ENCODE measurements at places on chromosomes 16 and 17.

- no peak for DNase-seq
Observed at GRCh38 chr17:79002796-79003593, 6.6 kb downstream of the CANT1 start.

DNA sequence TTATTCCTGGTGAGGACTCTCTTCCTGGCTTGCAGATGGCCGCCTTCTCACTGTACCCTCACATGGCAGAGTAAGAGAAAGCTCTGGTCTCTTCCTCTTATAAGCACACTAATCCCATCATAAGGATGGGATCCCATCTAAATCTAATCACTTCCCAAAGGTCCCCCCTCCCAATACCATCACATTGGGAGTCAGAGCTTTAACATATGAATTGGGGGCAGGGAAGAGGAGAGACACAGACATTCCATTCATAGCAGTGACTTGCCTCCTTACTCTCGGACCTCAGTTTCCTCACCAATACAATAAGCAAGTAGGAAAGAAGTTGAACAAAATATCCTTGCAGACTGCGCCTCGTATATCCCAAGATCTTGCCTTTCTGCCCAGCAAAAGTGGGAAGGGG, 1.7 kb downstream of the CLEC19A start:
- DNase-seq, result no peak

DNA sequence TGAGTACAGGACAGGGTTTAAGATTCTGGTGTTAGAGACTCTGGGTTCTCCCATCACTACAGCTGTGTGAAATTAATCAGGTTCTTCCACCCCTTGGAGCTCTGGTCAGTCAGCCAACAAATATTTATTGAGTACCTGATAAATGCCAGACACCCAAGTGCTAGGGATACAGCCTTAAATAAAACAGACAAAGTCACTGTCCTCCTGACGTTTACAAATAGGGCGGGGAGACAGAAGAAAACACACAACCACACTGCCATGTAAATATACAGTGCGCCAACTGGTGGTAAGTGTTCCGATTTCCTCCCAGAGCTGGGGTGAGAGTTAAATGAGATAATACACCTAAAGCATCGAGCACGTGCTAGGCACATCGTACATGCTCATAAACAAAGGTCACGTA, 121.0 kb downstream of the COPRS start:
- DNase-seq, result no peak

DNA sequence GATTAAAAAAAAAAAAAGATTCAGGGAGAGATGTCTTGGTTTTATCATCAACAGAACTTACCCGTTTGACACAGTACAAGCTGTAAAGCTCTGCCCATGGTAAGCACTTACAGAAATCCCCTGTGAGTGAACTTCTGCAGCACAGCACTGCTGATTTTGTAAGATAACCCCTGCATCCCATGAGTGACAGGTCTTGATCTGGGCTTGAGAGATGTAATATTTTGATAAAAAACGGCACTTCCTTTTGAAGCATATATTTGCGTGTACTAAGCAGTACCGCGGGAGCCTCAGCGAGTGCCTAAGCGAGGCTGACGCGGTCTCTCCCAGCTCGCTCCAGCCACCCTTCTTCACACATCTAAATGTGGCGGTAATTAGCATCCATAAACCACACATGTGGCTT, 50.5 kb downstream of the IKZF3 start:
- DNase-seq, result no peak

DNA sequence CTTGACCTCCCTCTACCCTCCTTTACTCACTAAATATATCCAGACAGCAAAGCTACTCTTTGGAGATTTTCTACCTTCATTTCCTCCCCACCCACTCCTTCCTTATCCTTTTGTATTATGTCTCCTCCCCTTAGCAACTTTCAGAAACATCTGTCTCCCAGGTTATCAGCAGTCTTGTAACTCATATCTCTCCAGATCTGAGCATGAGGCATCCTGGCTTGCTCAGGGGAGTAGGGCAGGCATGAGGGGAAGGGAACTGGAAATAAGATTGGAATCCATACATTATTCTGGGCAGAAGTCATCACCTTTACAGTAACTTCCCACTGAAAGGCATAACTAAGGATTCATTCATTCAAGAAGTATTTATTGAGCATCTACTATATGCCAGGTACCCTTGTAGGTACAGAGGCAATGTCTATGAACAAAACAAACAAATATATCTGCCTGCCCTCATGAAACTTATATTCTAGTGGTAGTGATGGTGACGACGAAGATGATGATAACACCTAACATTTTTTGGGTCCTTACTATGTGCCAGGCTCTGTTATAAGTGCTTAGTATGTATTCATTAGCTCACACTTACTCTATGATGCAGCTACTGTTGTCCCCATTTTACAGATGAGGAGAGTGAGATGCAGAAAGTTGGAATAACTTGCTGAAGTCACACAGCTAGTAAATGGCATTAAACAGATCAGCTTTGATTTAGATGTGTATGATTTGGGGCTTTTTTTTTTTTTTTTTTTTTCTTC, 123.9 kb upstream of the CACNG3 start:
- no peak for DNase-seq

GRCh38 chr16:21990381-21990944, 10.5 kb downstream of the PDZD9 start:
- DNase-seq, result no peak

- DNase-seq, result no peak
Observed at GRCh38 chr17:73003487-73003886, 89.0 kb downstream of the SLC39A11 start.

GRCh38 chr17:14320734-14321475, 20.0 kb downstream of the HS3ST3B1 start:
- DNase-seq, result no peak

All from retina (tissue), 1 donor.